ENCODE measurements at places on chromosomes 13 and 19.

GRCh38 chr19:23778566-23778965, 19.9 kb upstream of the ZNF681 start:
- DNase-seq: no peak

DNA sequence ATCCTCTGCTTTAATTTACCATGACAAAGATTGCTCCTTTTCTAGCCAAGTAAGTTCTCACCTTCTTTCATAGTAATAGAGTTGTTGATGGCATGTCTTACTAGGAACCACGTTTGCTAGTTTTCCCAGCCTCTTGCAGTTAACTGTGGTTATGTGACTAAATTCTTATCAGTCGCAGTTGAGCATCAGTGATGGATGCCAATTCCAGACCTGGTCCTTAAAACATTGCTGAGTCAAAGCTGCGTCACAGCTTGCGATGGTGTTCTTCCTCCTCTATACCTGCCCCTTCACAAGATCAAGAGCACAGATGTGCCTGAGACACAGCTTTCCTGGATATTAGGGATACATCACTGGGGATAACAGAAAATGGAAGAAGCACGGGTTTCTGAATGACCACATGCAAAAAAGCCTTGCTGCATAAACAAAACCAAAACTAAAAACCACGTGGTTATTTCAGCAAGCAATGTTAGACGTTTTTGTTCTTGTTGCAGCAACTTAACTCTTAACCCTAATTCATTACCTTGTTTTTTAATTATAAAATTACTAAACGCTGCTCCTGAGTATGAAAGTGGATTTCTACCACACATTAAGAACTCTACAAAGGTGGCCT, 97.6 kb upstream of the DACH1 start:
- no peak for DNase-seq

DNA sequence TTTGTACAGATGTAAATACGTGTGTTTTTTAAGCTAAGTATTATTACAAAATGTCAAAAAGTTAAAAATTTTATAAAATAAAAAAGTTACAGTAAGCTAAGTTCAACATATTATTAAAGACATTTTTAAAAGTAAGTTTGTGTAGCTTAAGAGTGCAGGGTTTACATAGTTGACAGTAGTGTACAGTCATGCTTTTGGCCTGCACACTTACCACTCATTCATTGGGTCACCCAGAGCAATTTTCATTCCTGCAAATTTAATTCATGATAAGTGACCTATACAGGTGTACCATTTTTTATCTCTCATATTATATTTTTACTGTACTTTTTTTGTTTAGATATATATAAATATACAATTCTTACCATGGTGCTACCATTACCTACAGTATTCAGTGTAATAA, 769.9 kb upstream of the SLITRK6 start:
- DNase-seq: no peak

GRCh38 chr19:56995303-56995702, 124.5 kb upstream of the USP29 start:
- no peak for DNase-seq

DNA sequence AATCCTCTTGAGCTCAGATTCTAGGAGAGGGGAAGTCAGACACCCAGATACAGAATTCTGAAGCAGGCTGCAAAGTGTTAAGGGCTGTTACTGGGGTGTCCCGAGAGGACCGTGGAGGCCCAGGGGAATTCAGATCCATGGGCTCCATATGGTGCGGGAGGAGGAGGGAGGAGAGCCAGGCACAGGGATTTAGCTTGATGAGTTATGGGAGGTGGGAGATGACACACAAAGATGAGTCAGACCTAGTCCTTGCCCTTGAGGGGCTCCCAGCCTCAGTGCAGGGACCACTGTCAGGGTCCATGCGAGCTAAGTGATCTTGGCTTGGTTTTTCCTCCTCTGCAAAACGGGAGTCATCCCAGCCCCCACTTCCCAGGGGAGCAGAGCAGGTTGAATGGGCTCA, 14.4 kb upstream of the GIPR start:
- DNase-seq: no peak

DNA sequence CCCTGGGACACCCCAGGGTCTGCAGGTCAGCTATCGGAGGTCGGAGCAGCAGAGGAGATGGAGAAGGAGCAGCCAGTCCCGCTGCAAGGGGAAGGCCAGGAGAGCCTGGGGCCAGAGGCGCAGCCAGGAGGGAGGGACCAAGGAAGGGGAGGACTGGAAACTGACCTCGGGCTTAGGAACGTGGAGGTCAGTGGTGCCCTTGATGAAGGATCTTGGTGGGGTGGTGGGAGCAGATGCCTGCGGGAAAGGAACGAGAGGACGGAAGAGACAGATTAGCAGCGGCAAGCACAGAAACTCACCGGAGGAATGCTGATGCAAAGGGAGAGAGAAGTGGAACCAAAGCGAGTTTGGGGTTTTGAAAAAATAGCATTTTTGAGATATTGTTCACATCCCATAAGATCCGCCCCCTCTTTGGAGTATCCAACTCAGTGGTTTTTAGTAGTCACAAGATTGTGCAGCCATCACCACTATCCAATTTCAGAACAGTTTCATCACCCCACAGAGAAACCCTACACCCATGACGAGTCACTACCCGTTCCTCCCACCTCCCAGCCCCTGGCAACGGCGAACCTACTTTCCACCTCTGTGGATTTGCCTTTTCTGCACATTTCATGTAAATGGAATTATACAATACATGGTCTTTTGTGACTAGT, 22.1 kb downstream of the PLEKHF1 start:
- peak; percentile 50 for DNase-seq

- DNase-seq: no peak
These were observed 123.7 kb downstream of the MIPEP start for GRCh38 chr13:23765531-23765930.

GRCh38 chr19:55354698-55355212, at the start of gene COX6B2:
TSS of gene COX6B2 (minus strand) at chr19:55354719. CDS start at chr19:55354521, 198 bp downstream.
- no peak for DNase-seq

- no peak for DNase-seq
These were observed 450.0 kb upstream of the SLC10A2 start for GRCh38 chr13:103516015-103516795.

GRCh38 chr19:41690801-41691065, 2.7 kb upstream of the CEACAM7 start:
- DNase-seq: no peak

- no peak for DNase-seq
These were observed 502.3 kb downstream of the TBC1D4 start for GRCh38 chr13:74979703-74980102.

- no peak for DNase-seq
These were observed 146.7 kb downstream of the USP12 start for GRCh38 chr13:27024776-27025492.

GRCh38 chr19:27971071-27971470, 1241.9 kb downstream of the UQCRFS1 start:
- DNase-seq: no peak

GRCh38 chr19:35194012-35194984, 34.2 kb downstream of the FAM187B start:
- DNase-seq: no peak

DNA sequence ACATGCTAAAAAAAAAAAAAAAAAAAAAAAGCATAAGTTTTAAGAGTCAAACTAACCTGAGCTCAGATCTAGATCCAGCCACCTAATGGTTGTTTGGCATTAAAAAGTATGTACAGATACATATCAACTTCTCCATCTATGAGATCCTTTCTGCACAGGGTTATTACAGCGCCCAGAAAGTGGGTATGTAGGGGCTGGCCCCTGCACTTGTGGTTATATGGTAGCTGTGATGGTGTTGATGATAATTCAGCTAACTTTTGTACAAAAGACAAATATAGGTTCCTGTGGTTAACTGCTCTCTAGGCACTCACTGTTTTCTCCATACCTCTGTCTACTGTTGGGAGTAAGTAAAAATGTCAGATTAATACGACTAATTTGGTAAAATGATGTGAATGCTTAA, 81.7 kb downstream of the TNFRSF19 start:
- no peak for DNase-seq

- no peak for DNase-seq
These were observed 32.9 kb downstream of the NAXD start for GRCh38 chr13:110648146-110648819.

DNA sequence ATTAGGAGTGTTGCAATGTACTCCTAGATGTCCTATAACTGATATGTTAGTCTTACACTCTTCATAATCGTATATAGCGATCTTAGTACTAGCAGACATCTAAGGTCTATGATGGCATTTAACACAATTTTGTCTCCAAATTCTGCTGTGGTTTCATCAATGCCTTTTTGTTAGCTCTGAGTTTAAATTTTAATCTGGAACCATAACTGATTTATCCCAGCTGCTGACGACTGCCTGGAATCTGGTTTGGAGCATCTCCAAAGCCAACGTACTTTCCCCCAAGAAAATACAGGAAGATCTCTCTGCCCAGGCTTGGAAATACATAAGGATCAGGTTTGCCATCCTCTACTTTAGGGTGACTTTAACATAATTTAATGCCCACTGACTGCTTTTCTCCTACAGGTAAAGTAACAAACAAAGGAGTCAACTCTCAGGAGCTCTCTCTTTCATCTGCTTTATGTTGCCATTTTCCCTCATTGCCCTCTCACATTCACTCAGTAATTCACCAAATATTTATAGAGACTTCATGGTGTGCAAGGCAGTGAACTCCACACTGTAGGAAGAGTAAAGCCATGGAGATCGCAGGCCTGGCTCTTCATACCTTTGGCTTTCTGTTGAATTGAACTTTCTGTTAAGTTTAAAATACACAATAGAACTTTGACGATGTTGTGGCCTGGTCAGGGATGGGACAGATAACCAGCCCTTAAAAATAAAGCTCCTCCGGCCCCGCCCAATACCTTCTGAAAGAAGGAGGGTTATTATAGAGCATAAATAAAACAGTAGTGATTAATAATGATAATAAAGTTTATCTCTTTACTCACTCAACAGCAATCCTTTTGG, 23.3 kb upstream of the SPART start:
- DNase-seq: no peak

GRCh38 chr13:26270707-26271106, 16.8 kb downstream of the CDK8 start:
- no peak for DNase-seq

DNA sequence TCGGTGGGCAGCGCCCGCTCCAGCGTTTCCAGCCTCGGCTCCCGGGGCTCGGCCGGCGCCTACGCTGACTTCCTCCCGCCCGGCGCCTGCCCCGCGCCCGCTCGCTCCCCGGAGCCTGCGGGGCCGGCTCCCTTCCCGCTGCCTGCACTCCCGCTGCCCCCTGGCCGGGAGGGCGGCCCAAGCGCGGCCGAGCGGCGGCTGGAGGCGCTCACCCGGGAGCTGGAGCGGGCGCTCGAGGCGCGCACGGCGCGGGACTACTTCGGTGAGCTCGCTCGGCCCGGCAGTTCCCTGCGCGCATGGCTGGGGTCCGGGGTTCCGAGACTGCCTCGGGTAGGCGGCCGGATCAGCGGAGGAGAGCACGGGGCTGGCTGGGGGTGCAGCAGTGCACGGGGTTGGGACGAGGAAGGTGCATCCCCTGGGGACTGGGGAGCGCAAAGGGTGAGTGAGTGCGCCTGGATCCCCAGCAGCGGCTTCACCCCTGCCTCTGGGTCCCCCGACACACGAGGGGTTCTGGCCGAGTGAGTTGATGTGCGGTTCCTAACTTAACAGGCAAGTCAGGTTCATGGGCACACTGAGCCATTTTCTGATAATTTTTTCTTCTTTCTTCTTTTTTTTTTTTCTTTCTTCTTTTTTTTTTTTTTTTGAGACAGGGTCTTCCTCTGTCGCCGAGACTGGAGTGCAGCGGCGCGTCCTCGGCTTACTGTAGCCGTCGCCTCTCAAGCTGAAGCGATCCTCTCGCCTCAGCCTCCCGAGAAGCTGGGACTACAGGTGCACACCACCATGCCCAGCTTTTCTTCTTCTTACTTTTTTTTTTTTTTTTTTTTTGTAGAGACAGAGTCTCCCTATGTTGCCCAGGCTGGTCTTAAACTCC, 1.1 kb downstream of the WTIP start:
- DNase-seq: no peak

- no peak for DNase-seq
These were observed 1.1 kb downstream of the PPP5C start for GRCh38 chr19:46347985-46348384.

DNA sequence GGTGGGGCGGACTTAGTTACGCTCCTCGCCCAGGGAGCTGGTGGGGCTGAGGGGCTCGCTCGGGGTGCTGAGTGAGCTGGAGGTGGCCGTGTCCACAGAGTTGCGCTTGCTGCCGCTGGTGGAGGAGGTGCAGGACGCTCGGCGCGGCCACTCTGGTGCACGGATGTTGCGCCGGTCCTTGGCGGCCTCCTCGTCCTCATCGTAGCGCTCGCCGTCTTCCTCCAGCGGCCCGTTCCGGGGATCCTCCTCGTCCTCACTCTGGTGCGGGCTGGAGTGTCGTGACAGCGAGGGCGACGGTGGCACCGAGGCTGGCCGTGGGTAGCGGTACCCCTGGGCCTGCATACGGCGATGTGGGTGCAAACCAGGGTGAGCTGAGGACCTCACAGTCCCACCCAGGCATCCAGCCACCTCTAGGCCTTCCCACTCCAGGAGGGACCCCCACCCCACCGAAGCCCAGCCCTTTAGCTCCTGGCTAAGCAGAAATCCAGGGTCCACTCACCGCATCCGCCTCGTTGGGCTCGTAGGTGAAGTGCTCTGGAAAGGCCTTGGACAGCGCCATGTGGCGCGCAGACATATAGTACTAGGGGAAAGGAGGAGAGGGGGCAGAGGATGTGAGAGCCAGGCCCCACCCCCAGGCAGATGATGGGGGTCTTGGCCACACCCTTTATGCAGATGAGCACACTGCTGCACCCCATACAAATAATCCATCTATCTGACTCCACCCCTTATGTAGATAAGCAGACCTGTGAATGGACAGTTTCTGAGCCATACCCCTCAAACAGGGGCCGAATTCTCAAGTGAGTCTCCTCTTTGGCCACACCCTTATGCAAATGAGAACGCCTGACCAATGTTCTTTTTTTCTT, 4.4 kb downstream of the FTL start:
- DNase-seq: no peak

DNA sequence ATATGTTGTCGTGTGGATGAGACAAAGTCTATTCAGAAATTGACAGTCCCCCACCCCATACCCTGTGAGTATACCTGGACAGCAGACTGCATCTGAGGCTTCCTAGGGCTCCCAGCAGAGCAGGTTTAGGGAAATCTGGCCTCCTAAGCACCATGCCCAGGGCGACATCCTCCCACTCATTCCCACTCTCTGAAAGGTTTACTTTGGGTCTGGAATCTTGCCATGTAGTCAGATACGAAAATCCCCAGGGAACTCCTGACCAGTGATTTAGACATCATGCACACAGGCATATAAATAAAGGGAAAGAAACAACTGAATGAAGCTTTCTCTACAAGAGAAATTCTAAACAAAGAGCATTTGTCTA, 717 bp upstream of the NALCN start:
- no peak for DNase-seq

- no peak for DNase-seq
These were observed 411.0 kb downstream of the ZNF536 start for GRCh38 chr19:30783212-30783611.

- no peak for DNase-seq
These were observed 238.0 kb downstream of the LHFPL6 start for GRCh38 chr13:39364947-39365468.

DNA sequence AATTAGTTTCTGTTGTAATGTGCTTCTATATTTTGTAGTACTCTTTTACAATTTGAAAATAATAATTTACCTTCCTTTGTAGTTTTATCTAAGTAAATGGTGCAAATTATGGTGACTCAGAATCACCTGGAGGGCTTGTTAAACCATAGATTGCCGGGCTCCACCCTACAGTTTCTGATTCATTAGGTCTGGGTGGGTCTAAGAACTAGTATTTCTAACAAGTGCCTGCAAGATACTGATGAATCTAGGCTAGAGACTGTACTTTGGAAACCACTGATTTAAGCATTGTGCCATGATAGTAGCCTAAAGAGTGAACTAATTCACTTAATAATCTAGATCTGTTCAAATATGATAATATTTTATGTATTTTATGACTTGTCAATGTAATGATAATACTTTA, 437.4 kb upstream of the SPRY2 start:
- no peak for DNase-seq

GRCh38 chr13:33454844-33455705, 169.5 kb upstream of the STARD13 start:
- DNase-seq: no peak
